ENCODE measurements at places on chromosomes 7 and 10.

GRCh38 chr10:6203331-6204062, 765 bp downstream of the PFKFB3 start:
- DNase-seq: peak; percentile 89

- peak; percentile 41 for DNase-seq
These were observed 271.7 kb downstream of the TCF7L2 start for GRCh38 chr10:113221756-113222168.

DNA sequence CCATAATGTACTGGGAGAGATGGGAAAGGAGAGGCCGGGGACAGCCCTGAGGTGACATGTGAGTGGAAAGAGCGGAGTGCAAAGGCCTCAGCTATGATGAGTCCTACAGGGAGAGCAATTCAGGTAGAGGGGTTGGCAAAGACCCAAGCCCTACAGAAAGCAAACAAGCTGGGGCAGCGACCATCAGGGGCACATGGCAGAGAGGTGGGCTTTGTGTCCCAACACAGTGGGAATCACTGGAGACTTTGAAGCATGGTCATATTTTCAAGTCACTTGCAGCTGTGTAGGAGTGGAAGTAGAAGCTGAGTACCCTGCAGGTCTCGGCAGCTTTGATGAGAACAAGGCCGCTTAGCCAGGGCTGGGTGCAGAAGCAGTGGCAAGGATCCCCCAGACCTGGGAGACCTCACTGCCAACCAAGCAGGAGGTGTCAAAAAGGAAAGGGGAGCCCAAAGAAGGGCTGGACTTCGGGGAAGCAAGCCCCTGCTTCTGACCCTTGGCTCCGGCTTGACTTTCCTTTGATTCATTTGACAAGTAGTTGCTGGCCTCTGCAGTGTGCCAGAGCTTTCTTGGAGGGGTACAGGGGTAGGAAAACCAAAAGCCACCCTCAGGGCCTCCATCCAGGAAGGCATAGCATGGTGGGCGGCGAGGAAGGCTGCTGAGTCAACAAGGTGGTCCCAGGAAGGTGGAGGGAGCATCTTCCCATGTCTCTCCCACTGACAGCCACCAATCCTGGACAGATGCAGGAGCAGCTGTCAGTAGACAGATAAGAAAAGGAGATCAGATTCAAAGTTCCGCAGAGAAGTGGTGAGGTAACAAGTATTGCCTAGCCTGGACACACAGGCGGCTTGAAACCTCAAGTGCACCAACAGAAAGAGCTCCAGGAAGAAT, 1.9 kb upstream of the PGAM2 start:
- DNase-seq: no peak

GRCh38 chr7:40498924-40499510, 364.2 kb downstream of the SUGCT start:
- DNase-seq: no peak

DNA sequence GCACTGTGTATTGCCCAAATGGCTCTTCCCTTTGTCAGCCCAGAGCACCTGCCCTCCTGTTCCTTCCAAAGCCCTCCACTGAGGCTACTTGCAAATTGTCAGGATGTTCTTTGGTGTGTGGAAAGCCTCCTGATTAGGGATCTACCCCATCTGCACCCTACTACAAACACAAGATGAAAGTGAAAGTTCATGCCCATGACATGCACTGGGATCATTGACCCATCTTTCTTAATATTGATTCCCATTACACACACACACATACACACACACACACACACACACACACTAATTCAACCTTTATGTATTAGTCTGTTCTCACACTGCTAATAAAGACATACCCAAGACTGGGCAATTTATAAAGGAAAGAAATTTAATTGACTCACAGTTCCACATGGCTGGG, 213.7 kb upstream of the IGFBP3 start:
- DNase-seq: no peak

DNA sequence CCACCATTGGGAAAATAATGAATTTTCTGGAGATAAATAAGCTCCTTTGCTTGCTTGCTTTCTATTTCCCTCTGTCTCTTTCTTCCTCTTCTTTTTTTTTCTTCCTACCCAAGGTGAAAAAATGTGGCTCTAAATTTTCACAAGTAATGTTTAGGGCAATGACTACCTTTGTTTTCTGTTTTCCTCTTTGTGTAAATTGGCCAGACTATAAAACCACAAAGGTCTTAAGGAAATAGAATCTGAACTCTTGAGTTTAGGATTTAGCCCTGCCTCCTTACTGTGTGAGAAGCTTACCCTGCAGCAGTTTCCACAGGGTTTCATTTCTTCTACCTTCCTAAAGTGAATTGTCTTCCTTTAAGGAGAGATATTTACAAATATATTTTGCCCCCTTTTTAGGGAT, 330.4 kb downstream of the ARL4A start:
- DNase-seq: no peak

DNA sequence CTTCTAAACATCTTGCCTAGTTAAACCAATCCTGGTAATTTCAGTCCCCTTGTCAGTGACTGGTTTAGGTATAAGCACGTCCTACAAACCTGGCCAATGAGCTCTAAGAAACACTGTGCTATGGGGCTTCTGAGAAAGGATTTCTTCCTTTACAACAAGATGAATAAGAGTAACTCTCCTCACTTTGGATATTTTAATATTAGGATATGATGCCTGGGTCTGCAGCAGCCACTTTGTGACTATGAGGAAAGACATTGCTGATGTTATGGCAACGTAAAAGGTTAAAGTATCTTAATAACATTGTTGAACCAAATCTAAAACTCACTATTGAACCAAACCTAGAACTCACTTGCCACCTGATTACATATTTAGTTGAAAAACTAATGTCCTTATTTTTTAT, 26.5 kb upstream of the EPC1 start:
- no peak for DNase-seq

DNA sequence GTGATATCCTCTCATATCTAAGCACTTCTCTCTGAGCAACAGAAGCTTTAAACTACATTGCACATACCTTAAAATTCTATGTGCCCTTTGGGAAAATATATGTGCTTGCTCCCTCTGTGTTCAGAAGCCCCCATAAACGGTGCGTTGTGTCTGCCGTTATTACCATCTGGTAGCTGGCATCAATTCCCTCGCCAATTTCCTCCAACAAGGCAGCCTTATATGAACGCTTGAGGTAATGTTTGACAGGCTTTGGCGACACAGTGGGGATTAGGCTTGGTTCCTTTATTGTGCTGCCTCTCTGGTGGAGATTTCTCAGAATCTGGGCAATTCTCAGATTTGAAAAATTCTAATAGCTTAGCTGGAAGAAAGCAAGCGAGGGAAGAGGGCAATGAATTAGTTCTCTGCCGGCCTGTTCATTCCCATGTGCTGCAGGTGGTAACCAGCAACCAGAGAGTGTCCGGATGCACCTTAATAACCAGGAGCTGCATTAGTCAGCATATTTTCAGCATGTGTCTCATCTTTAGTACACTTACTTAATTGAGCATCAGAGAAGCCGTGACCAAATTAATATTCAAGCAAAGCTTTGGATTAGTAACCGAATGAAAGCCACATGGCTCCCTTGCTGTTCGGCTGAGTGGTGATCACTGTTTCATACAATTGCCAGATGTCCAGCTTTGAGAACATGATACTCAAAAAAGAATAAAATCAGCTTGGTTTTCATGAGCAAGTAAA, 7.3 kb upstream of the PPP1R17 start:
- DNase-seq: no peak

GRCh38 chr10:124743191-124744101, 732 bp downstream of the FAM53B start:
- peak; percentile 71 for DNase-seq

- DNase-seq: peak; percentile 89
These were observed 97.9 kb downstream of the WDR11 start for GRCh38 chr10:120948889-120949608.

DNA sequence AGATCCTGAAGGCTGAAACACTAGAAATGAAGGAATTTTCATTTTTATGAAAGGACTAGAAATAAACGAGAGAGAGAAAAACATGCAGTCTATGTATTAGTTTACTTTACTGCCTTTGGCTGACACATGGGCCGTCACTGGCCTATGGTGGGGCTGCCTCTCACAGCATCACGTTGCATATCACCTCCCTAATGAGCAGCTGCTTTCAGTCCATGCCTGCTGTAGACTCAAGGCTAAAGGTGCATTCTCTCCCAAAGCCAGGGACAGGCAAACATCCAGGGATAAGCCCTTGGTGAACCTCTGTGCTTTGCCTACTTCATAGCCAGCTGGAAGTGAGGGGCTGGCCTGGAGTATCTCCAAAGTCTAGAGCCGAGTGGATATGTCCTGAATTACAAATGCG, 359.4 kb downstream of the GPAM start:
- DNase-seq: no peak

DNA sequence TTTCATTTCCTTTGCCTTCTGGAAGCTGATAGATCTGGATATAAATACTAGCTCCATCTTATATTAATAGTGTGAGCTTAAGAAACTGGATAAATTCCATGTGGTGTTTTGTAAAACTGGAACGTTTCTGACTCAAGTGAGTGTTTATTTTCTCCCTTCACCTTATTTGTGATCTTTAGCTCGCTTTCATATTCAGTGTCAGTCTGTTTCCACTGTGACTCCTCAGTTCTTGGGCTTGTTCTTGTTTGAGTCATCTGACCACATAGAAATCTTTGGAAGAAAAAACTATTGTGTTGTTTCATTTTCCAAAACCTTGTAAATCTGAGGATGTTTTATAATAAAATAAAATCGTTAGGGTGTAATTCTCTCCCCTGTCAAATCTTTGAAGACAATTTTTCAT, 186.4 kb downstream of the POLR1F start:
- no peak for DNase-seq

- no peak for DNase-seq
These were observed 183.6 kb downstream of the LRRC4 start for GRCh38 chr7:127847641-127848040.

DNA sequence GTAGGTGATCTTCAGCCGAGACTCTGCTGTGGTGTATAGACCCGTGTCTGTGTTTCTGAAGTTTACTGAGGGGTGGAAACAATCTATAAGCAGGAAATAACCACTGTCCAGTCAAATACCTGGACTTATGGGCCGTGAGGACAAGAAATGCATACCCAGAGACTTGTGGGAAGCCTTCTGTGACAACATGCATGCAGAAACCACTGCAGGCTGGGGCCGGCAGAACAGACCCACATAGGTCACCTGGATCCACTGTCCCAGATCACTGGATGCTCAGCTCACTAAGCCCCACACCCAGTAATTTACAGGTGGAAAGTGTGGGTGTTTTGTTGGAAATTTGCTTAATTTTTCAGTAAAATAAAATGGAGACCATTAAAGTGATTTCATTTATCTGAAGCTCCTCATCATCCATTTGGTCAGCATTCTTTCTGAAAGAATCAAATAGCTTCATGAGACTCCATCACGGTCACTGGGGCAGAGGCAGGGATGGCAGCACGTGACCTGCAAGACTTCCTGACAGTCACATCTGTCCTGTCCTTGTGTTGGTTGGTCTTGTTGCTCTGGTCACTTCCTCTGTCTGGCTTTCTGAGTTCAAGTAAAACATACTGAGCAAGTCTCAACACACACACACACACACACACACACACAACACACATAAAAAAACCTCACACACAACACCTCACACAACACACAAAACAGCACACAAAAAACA, 108.3 kb downstream of the TNS3 start:
- no peak for DNase-seq

GRCh38 chr10:113566888-113567287, 14.0 kb downstream of the HABP2 start:
- no peak for DNase-seq

DNA sequence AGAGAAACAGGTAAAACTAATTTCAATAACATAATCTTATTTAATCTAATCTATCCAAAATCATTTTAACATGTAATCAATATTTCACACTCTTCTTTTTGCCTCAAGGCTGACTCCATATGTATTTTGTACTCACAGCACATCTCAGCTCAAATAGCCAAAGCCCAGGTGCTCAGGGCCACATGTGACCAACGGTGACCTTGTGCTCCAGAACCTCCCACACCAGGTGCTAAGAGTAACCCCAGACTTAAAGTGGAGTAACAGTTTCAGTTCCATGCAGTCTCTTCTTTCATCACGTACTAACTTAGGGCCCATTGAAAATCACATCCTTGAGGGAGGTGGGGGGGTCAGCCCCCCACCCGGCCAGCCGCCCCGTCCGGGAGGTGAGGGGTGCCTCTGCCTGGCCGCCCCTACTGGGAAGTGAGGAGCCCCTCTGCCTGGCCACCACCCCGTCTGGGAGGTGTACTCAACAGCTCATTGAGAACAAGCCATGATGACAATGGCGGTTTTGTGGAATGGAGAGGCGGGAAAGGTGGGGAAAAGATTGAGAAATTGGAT, 47.3 kb downstream of the NCAPG2 start:
- DNase-seq: no peak

- DNase-seq: no peak
These were observed 83.6 kb downstream of the CD36 start for GRCh38 chr7:80721883-80722615.

- DNase-seq: peak; percentile 63
These were observed 9.2 kb downstream of the TLX1 start for GRCh38 chr10:101140084-101140949.

- no peak for DNase-seq
These were observed 14.2 kb downstream of the ANK3 start for GRCh38 chr10:60375293-60376004.

DNA sequence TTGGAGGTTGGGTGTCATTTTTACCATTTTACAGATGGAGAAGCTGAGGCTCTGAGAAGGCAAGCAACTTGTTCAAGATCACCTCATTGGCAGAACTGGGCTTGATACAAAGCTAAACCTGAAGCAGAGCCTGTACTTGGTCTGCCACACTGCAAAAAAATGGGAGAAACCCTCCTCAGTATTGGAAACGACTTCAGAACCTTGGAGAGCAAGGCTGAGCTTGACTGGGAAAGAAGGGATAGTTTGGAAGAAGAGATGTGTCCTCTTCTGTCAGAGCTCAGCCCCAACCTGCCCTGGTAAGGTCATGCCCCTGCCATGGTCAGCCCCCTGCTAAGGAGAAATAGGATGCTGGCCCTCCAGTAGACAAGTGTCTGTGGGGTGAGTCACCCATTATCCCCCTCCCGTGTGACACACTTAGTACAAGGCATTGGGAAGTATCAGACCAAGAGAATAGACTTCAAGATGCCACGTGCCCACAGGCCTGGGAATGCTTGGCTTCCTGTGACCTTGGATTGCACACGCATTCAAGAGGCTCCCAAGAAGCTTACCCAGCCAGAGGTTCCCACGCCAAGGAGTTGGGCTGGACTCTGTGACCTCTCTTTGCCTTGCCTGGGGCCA, 56.2 kb upstream of the SMNDC1 start:
- no peak for DNase-seq

- DNase-seq: no peak
These were observed 150.8 kb downstream of the DGKI start for GRCh38 chr7:137695942-137696341.

Measured in ecto neural progenitor cell (in vitro differentiated cells).